ENCODE measurements at places on chromosomes 5 and 9.

- DNase-seq, result no peak
Observed at GRCh38 chr5:126926187-126926586, 104.2 kb downstream of the MARCHF3 start.

DNA sequence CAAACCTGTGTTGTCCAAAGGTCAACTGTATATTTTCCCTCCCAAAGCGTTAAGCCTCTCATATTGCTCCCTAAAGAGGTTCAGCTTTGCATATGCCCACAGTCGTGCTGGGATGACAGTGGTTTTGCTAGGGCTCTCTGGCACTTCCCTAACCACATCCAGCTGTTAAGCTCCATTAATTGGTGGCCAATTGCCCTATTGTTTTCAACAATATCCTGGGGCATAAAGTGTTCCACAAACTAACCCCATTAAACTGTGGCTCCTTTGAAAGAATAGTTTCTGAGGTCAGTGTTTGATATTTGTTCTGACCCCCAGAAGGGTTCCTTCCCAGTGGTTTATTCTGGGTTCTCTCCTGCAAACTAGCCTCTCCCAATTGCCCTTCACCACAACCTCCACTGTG, 194.5 kb downstream of the HSD17B3 start:
- DNase-seq, result no peak

- no peak for DNase-seq
Observed at GRCh38 chr9:6549106-6549800, 96.3 kb downstream of the GLDC start.

- no peak for DNase-seq
Observed at GRCh38 chr9:81190659-81191058, 498.7 kb downstream of the TLE1 start.

- DNase-seq, result no peak
Observed at GRCh38 chr5:133006653-133007052, 19.7 kb downstream of the ZCCHC10 start.

GRCh38 chr5:19690978-19691377, 297.0 kb downstream of the CDH18 start:
- DNase-seq, result no peak

GRCh38 chr9:108620767-108621166, 235.0 kb downstream of the ACTL7B start:
- no peak for DNase-seq

DNA sequence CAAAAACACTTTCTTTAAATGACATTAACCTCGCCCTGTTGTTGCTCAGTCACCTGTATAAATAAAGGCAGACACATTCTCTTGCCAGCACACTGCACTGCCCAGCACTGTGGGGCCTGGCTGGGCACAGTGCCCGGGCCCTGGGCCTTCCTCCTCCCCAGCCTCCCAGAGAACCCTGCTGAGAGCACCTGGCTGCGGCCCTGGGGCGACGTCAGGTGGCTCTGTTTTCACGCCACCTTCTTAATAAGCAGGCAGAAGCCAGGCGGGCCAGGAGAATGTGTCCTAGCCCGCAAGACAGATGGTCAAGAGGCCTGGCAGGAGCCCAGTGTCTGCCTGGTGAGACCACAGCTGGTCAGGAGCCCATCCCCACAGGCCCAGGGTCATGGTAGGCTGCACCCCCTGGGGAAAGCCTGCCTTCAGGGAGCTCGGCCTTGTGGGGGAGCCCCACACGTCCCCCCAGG, 8.2 kb upstream of the AGPAT2 start:
- no peak for DNase-seq

DNA sequence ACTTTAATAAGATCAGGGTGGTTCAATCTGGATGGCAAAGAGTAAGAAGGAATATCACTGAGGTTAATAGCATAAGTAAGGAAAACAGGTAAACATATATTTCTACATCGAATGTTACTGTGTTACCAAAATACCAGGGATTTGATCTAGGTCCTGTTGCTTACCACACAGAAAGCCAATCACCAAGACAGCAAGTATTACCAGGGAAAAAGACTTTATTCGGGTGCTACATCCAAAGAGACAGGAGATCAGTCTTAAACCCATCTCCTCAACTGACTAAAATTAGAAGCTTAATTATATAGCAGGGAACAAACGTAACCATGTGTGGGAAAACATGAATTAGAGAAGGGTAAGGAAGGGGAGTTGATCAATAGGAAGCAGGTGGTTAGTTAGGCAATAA, 500.1 kb downstream of the EFNA5 start:
- DNase-seq, result no peak

GRCh38 chr9:34982361-34982760, 7.2 kb upstream of the DNAJB5 start:
- DNase-seq, result no peak

DNA sequence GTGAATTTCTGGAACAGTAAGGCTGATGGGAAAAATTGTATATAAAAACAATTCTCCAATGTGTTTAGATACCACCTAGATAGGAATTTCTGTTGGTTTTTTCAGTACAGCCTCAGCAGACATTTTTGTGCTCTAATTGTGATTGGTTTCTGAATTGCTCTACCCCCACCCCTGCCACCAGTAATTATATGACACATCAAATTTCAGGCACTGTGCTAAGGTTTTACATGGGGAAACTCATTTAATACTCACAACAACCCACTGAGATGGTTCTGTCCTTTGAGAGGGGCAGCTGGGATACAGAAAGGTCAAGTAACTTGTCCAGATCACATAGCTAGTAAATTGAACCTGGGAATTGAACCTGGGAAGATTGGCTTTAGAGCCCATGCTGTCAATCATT, 288.0 kb downstream of the ARHGEF28 start:
- no peak for DNase-seq

DNA sequence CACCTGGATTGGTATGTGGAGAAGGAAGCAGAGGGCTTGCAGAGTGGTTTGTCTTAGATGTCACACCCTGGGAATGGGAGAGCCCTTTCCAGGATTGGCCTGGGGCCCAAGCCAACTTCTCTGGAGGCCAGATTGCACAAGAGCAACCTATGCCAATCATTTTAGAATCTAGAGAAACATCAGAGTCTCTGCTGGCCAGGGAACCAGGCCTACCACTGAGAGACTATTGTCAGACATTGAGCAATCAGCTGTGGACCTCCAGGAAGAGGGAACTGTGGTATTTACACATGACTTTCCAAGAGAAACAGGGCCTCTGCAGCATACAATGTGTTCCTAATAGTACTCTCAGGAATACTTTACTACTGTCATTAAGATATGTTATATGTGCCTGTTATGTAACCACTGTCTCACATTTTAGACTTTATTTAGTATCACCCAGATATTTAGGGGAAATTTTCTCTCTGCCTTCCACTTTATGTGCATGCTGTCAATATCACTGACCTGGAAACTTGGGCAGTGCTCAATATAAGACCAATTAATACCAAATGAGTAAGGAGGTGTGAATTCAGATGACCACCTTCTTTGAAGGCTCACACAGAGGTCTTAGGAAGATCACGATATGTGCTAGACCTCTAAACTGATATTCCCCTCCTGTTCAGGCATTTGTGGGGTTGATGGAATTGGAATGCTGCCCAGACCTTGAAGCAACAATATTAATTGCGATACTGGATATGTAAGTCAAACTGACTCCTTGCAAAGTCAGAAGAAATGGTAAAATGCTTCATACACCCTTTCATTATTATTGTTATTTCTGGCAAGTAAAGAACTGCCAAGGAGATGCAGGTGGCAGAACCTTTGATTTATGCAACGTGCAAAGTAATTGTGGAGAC, 20.5 kb upstream of the CCL28 start:
- no peak for DNase-seq

DNA sequence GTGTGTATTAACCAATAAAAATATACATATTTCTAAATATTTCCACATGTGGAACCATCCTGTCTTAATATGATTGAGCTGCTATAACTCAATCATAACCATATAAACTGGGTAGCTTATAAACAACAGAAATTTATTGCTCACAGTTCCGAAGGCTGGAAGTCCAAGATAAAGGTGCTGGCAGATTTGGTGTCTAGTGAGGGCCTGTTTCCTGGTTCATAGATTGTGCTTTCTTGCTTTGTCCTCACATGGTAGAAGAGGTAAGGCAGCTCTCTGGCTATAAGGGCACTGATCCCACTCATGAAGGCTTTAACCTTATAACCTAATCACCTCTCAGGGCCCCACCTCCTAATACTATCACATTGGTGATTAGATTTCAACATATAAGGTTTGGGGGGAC, 14.0 kb upstream of the PRKAA1 start:
- DNase-seq, result no peak

DNA sequence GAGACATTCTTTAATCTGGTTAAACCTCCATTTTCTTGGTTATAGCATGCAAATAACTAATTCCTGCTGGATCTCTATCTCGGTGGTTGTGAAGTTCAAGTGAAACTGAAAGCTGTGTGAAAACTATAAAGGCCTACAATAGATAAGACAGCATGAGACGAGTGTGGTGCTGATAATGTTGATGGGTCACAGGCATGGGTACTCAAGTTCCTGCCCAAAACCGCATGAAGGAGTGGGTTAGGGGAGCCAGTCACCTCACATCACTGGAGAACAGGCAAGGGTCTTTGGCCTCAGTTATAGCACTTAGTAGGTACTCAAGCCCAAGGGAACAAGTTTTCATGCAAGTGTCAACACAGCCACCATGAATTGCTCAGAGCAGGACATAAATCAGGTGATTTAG, 16.7 kb downstream of the HMHB1 start:
- DNase-seq, result no peak

GRCh38 chr5:129135633-129136032, 41.1 kb downstream of the ISOC1 start:
- DNase-seq, result no peak

DNA sequence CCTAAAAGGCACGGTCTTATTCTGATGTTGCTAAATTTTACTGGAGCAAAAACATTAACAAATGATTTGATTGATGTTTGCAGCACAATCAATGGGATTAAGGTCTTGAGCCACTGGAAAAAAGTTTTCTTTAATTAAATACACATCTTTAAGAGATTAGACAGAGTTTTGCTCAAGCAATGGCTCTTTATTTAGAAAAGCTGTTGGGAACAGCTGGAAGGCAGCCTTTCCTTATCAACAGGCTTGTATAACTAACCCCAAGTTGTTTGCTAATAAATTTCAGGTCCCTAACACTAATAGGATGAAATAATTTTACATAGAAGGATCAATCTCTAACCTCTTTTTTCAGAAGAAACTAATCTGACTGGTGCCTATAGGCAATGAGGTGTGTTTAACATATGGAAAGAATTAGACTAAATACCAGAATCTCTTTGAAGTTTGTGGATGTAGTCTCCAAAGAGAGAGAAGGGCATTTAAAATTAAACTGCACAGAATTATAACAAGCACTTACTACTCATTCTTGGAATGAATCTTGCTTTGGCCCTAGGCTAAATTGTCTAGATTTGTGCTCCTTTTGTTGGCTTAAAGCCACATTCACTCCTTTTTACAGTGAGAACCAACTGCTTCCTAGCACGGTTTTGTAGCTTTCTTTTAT, 67.3 kb upstream of the TNFAIP8 start:
- no peak for DNase-seq

DNA sequence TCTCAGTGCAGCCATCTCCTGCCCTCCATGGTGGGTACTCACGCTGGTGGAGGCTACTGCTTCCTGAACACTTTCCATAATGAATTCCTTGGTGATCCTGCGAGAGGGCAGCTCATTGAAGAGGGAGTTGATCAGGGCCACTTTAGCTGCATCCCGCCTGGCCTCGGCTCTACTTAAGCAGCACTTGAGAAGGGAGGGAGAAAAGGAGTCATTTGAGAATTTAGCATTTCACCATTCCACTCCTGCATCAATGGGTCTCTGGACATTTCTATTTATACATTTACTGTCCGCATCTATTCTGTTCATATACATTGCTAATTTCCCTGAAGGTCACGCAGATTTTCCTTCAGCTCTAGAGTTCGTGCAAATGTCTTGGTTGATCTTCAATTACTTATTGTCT, 35.1 kb downstream of the LIX1 start:
- DNase-seq, result no peak

GRCh38 chr5:161530700-161531099, 15.8 kb downstream of the GABRB2 start:
- no peak for DNase-seq

GRCh38 chr9:27539479-27540441, 10.1 kb upstream of the MOB3B start:
- no peak for DNase-seq

DNA sequence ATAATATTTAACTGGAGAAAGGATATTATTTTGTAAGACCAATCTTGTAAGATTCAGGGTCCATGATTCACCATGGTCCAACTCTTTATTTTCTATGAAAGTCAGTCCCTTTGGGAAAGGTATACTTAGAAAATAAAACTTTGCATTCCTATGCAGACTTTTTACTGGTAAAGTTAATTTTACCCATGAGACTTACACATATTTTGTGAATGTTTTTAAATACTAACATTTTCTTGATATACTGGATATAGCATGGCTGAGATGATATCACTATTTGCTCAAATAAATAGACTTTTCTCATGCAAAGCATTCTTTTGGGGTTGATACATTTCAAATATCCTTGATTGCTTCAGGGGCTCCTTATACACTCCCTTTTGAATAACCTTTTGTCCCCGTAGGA, 512.1 kb downstream of the MAN2A1 start:
- DNase-seq, result no peak

DNA sequence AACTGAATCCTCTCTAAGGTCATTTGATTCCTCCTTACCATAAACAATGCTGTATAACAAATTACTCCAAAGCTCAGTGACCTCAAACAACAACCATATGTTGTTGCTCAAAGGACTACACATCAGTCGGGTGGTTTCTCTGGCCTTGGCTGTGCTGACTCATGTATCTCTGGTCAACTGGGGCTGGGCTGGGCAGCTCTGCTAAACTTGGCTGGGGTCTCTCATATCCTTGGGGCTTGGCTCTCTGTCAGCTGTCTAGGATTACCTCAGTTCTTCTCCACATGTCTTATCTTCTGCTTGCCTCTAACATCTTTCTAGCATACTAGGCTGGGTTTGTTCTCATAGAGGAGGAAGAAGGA, 86.4 kb downstream of the GALNT10 start:
- no peak for DNase-seq

- DNase-seq, result no peak
Observed at GRCh38 chr5:72125941-72126620, 18.8 kb downstream of the MAP1B start.

DNA sequence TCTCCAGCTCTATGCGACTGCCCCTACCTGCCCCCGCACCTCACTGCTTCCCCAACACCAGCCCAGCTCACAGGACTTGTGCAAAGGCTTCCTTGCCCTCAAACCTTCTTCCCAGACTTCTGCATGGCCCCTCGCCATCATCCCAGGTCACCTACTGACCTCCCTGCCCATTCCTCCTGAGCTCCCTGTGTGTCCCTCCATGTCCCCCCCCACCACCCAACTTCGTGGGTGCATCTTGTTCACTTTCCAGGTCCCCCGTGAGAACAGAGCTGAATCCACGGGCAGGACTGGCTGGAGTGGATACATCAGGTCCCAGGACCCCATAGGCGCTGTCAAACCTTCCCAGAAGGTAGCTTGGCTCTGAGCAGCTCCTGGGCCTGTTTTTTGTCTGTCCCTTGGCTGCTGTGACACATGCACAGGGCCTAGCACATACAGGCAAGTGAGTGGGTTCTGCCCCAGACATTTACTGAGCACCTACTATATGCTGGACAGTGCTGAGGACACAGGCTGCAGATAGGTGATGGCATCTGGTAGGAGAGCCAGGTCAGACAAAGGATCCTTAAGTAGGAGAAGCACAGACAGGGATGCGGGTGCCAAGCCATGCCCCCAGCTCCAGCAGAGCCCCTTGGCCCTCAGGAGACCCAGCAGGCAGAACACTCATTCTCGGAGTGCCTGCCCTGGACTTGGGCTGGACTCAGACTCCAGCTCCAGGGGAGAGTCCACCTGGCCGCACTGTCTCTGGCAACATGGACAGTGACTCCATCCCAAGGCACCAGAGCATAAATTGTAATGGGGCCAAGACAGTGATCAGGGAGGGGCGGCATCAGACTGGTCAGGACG, 15.0 kb downstream of the NINJ1 start:
- DNase-seq, result no peak
